ENCODE measurements at places on chromosomes 2 and 18.

GRCh38 chr2:72824224-72824842 is 1.5 kb downstream of the EXOC6B start:
- no peak for DNase-seq

DNA sequence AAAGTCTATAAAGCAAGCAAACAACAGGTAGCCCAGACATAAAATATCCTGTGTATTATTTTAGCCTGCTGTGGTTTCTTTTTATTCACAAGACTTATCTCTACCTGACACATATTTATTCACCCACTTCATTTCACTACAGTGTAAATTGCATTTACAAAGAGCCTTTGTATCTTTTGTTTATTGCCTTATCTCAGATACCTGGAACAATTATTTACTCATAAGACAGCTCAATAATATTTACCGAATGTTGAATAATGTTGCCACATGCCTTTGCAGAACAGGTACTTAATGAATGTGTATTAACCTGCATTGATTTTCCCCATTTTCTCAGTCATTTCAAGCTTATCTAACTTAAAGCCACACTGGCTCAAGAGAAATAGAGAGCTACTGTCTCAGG is 603.6 kb downstream of the FBXO15 start:
- no peak for DNase-seq

GRCh38 chr2:100041946-100042345 is 100.4 kb downstream of the AFF3 start:
- DNase-seq, result no peak

DNA sequence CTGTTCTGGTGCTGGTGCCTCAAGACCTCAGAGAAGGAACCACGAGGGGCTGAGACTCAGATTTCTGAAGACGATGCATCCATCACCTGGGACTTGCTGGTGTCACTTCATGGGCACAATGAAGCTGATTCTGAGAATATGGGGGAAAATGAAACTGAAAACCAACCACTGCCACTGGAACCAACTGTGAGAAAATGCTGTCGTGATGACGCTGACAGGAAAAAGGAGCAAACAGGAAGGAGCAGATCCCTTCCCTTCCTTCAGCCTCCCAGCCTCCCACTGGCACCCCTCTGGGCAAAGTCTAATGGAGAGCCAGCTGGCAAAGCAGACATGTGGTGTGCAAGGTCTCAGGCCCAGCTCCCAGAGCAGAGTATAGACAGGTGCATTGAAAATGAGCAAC is 109.7 kb downstream of the FOXI3 start:
- DNase-seq, result no peak

GRCh38 chr2:38605298-38605830 is 2.6 kb upstream of the HNRNPLL start:
- no peak for DNase-seq

DNA sequence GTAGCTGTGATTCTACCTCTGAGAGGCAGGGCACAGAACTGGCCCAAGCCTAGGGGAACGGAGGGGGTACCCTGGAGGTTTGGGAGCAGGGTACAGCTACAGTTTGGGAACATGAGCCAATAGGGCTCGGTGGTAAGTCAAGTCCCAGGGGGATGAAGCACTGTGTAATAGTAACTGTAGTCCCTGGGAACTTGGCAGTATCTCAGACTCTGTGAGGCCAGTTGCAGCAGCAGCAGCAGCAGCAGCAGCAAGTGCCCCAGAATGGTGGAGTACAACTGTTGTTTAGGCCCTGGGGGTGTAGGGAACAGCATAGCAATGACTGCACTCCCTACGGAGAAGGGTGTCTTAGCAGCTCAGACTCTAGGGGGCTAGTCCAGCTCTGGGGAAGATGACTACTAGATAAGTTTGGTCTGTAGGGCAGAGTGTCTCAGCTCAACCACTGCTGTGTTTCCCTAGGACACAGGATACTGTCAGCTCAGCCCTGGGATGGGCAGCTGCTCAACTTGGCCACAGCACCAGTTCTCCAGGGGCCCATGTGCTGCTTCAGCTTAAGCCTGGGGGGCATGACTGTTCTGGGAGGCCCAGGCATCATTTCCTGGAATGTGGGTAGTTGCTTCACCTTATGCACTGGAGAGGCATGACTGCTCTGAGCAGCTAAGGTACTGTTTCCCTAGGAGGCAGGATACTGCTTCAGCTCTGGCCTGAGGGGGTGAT is 20.5 kb downstream of the CARF start:
- DNase-seq, result no peak

- DNase-seq, result peak; percentile 7
Observed at GRCh38 chr18:56709463-56709862, 58.3 kb downstream of the WDR7 start.

DNA sequence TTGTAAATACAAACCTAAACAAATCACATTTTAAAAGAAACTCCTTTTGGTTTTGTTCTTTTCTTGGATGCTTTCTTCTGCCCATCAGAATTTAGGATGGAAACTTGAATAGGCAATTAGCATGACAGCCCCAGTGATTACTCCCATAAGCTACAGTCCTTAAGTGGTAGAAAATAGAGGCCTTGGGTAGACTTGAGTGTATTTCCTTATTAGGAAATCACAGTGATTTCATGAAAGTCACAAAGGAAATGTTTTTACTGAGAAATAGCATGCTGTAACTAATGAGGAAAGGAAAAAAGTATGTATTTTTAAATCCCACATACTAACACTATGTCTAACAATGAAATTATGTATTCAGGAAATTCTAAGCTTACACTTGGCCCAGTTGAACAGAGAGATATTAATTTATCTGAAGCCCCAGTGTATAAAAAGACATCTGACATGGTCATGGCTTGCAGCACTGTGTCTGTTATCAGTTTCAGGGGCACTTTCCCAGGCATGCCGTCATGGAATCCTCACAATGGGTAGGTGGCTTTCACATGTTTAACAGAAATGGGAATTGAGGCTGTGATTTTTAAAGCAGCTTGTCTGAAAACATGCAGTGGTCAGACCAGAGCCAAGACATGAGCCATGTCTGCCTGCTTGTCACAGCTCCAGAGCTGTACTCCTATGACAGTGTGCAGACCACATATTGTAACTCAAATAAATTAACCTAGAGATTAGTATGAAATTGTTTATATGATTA is 79.7 kb upstream of the TRIB2 start:
- DNase-seq, result no peak

DNA sequence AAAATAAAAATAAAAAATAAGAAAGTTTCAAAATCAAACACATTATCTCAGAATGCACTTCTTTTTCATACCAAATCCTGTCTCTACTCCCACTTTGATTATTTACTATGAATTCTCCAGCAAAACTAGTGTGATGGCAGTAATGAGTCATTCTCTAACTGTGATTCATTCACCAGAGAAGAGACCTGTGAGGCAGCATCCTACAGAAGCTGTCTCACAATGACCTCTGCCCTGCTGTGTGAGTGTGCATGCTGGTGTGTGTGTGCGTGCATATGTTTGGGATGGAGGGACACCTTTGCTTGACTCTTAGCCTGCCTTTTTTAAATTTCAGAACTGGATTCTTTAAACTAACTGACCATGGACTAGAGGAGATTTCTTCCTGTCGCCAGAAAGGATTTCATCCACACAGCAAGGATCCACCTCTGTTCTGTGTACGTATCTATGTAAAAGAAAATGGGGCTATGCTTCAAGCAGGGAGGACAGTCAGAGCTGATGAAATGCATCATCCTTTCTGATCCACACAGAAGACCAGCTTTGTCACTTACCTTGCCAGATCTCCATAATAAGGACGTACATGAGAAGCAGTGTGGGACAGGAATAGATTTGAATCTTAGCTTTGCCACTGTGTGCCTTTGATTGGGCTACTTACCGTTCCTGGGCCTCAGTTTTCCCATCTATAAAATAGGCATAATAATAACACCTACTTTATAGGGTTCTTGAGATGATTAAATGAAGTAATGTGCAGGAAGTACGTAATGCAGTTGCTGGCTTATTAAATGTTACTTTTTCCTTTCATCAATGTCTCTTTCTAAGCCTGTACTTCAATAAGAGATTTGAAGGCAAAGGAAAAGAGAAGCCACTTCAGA is 31.2 kb downstream of the STAMBP start:
- DNase-seq, result no peak

- DNase-seq, result no peak
Observed at GRCh38 chr2:96108151-96108540, 8.2 kb downstream of the ADRA2B start.

DNA sequence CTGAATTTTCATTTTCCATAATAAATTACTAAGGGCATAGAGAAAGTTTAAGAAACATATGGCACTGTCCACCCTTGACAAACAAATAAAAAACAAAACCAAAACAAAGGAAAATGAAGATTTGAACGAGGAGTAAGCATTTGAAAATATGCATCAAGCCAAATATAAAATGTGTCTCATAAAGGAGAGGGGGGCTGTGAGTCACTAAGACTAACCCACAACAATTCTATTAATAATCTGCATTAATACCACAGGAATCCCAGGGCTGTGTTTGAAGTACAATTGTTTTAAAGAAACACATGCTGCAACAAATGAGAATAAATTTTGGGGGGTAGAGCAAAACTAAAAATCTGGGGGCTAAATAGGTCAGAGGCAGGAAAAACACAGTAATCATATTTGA is 53.8 kb upstream of the STK17B start:
- DNase-seq, result no peak

DNA sequence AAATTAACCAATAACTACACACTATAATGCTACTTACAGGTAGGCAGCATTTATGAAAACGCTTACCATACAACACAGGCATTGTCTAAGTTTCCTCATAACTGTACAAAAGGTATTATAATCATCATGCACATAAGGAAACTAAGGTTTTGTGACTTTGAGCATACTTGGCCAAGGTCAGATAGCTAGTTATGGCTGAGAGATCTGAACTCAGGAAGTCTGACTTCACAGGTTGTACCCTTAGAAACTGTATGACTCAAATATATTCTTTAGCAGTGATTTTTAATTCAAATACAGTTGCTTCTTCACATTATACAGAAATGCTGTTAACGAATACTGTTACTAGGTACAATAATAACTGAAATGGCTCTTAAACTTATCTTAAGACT is 89.3 kb downstream of the TRIP12 start:
- no peak for DNase-seq
